ENCODE measurements at places on chromosomes 1 and 21.
A peak's percentile ranks its signal among the peaks of the same experiment; 100 is the strongest.

GRCh38 chr1:55231745-55232144 is 16.6 kb upstream of the USP24 start:
- no peak for DNase-seq

DNA sequence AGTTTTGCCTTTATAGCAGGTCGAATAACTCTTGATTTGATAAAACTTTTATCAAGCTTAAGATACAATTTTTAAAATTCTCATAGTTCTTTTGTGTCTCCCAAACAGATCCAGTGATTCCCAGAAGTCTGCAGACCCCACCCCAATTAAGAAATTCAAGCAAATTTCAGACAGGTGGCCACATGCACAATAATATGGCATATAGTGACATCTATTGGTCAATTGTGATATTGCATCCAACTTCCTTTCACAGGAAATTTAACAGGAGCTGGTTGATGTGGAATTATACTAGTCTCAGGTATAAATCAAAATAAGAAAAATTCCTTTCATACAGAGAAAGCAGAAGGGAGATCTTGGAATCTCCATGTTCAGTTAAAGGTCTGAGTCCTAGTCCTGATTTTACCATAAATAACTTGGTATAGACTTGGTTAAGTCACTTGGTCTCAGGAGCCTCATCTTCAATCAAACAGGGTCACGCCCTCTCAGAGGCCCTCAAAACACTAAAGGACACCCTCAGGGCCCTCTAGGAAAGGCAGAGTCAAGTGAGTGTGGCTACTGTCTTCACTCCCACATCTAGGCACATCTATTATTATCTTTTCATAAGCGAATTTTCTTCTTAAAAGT is 24.1 kb downstream of the PIGM start:
- no peak for DNase-seq

DNA sequence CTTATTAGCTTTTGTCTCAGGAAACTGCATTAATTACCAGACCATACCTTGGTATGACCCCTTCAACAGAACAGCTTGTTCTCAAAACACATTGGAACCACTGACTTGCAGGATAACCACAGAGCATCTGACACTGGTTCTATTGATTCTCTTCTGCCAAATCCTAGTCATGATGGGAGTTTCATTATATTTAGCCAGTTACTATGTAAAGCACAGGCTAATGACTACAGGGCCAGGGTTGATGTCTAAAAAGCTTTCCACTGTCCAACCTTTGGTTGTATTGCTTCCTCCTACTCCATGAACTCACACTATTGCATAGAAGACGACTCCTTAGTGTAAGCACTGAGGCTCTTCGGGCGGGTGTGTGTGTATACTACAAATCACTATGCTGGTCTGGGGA is 3.8 kb downstream of the STMN1 start:
- DNase-seq = no peak

- no peak for DNase-seq
Measured at GRCh38 chr1:220974431-220974830, 95.2 kb downstream of the HLX start.

DNA sequence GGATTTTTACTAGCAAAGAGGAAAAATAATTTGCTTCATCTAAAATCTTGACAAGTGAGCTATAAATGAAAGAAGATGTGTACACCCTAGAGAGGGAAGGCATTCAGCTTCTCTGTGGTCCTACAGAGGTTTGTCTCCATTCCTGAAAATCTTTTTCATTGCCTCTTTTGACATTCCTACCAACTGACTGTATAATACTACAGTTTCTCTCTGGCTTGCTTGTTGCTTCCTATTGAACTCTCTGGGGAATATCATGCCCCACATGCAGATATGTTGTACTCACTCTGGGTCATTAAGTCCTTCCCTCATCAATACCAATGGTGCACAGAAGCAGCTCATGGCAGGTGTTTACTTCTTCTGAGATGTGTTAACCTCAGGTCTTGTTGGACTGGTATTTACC is 371.2 kb upstream of the PLXNA2 start:
- DNase-seq = no peak

- DNase-seq = no peak
Measured at GRCh38 chr1:119353836-119354235, 14.7 kb upstream of the HAO2 start.

GRCh38 chr1:35269201-35269988 is 886 bp downstream of the ZMYM4 start:
- peak; percentile 22 for DNase-seq

DNA sequence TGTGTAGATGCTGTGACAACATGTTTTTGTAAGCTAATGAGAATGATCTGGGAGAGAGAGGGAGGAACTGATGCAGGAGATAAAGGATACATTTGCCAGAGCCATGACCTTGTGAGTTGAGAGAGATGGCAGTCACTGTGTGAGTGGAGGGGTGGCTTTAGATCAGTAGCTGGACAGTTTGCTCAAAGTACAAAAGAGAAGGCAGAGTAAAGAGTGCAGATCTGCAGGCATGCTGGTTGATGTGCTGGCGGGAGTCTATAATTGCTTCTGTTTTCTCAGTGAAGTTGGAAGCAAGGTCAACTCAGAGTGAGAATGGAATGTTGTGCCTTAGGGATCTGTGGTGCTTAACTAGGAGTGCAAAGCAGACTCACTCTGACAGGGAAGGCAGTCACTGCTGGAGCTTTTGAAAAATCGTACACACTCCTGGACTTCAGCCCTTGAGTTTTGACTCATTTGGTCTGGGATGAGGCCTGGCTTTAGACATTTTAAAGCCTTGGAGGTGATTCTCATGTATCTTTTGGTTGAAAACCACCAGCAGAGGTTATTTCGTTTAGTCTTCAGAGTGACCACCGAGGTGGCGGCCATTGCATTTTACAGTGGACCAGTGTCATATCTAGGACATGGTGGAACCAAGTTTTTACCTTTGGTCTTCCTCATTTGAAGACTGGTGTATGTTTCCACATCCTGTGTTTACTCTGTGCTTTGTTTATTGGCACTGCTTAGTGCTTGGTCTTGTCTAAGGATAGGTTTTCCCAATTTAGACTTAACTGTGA is 49.6 kb downstream of the MTR start:
- no peak for DNase-seq

GRCh38 chr1:159786966-159787365 is 6.2 kb downstream of the DUSP23 start:
- no peak for DNase-seq

DNA sequence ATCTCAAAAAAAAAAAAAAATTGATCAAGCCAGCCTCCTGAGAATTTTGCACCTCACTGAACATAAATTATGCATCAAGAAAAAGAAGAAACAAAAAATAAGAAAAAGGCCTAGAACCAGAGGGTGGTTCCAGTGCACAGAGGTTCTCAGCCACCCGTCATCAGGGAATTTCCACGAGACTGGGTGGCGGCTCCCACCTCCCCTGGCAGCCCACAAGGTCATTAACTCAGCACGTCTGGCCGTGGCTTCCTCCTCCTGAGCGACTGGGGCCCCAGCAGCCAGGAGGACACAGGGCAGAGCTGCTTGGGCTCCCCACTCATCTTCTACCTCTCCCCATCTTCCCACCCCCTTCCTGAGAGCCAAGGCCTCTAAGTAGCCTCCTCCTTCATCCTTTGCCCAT is 15.7 kb upstream of the TMEM51 start:
- no peak for DNase-seq

GRCh38 chr1:225763716-225764548 is 13.7 kb upstream of the SRP9 start:
- peak; percentile 66 for DNase-seq

Measured in right hindlimb (tissue), 1 donor.